Iris pigment epithelial cell (primary cell): ENCODE measurements at places on chromosomes 4 and X.

DNA sequence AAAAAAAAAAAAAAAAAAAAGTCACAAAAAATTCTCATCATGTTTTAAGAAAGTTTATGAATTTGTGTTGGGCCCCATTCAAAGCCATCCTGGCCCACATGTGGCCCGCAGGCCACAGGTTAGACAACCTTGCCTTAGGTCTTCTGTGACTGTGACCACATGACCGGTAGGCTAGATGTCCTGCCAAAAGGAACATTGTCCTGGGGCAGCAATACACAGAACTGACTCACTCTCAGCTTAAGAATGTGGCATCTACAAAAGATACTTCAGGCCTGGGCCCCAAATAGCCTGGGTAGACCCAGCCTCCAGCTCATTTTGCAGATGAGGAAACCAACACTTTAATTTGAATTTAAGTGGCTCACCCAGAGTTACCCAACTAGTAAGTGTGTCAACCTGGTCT is 10.0 kb downstream of the AWAT2 start:
- DNase-seq: no peak

- DNase-seq: no peak
Measured at GRCh38 chr4:41305476-41305875, 48.7 kb downstream of the UCHL1 start.

DNA sequence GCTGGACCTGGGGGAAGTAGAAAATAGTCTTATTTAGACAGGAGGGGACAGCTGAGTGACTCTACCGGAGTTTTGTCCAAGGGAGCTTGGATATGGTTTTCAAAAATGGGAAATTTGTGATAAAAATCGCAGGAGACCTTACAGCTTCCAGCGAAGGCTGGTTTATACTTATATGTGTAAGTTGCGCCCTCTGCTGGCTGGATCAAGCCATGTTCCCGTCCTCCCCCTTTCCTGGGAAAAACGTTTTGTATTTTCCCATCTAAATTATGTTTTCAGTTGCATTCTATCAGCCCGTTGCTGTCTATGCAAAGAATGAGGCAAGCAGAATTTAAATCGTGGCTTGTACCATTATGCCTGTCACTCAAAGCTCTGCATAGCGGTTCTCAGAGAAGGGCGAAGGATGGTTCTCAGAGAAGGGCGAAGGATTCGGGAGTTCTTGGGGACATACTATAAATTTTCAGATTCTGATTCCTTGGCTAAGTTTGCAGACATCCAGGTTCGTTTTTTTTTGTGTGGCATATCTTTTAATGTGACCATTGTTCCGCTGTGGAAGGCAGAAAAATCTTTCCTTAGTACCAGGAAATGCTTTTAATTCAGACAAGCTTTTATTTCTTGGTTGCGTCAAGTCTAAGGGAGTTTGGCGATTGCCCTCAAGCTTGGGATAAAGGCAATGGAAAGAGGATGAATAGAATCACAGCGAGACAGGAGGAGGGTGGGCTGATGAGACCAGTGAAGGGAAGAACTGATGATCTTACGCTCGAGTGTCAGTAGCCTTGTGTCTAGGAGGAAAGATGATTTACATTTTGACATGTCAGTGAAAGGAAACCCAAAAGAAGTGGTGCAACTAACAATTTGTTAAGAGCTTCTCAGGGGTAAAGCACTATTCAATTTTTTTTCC is 128.5 kb upstream of the ARX start:
- peak; percentile 58 for DNase-seq

DNA sequence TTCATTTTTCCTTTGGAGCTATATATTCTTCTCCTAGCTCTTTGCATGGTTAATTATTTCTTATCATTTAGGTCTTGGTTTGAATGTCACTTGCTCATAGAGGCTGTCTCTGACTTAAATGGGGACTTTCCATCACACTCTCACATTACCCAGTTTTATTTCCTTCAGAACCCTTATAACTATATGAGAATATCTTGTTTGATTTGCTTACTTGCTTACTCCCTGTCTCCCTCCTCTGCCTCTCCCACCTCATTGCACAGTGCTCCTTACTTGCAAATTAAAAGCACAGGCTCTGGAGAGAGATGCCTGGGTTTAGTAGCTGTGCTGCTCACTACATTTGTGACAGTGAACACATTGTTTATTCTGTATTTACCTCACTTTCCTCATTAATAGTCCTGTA is 174.6 kb downstream of the SOWAHB start:
- peak; percentile 51 for DNase-seq

- DNase-seq: peak; percentile 12
Measured at GRCh38 chr4:187128222-187128621, 404.6 kb upstream of the FAT1 start.
